CD4-positive, alpha-beta T cell (primary cell): ENCODE measurements at places on chromosomes 6 and 20.

- no peak for DNase-seq
These were observed 87.3 kb downstream of the TOX2 start for GRCh38 chr20:44001667-44002596.

GRCh38 chr6:113774127-113774825, 82.9 kb upstream of the MARCKS start:
- DNase-seq, result no peak

DNA sequence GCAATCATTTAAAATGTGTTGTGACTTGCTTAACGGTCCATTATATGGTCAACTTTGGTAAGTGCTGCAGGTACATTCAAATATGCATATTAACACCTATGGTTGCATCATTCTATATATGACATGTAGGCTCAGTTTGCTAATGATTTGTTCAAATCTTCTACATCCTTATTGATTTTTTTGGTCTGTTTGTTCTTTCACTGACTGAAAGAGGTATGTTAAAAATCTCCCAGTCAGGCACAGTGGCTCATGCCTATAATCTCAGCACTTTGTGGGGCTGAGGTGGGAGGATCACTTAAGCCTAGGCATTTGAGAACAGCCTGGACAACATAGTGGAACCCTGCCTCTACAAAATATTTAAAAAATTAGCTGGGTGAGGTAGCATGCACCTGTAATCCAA, 29.2 kb downstream of the PIGU start:
- no peak for DNase-seq

DNA sequence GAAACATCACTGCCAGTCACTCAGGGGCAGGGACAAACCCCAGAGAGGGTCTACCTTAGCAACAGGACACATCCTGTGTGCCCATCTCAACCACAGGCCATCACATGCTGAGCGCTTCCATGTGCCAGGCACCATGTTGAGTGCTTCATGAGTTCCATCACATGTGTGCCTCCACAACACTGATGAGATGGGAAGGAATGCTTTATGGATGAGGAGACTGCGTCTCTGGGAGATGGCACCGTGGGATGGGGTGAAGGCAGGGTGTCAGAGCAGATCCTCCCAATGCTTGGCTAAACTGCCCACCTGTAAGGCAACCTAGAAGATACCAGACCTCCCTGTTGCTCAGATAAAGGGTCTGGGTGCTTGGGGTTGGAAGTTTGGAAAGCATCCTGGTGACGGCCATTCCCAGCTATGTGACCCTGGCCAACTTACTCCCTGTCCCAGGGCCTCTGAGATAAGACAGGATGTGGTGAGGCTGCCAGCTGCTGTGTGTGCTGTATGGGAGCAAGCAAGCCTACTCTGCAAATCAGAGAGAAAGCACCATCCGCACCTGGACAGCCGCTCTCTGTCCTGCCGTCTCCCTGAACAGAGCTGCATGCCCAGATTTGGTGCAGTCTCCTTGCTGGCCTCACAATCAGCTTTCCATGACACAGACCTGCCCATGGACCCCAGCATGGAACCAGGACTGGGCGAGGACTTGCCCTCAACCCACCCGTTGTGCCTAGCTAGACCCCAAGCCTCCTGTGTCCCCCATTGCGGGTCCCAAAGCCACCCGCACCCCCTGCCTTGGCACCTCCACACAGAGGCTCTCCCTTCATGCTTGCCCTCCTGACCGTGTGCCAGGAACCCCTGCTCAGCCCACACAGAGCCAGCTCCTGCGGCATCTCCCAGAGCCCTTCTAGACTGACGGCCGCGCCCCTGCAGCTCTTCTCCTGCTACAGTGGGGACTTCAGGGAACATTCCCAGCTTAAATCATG, 143.7 kb downstream of the SYNDIG1 start:
- no peak for DNase-seq

DNA sequence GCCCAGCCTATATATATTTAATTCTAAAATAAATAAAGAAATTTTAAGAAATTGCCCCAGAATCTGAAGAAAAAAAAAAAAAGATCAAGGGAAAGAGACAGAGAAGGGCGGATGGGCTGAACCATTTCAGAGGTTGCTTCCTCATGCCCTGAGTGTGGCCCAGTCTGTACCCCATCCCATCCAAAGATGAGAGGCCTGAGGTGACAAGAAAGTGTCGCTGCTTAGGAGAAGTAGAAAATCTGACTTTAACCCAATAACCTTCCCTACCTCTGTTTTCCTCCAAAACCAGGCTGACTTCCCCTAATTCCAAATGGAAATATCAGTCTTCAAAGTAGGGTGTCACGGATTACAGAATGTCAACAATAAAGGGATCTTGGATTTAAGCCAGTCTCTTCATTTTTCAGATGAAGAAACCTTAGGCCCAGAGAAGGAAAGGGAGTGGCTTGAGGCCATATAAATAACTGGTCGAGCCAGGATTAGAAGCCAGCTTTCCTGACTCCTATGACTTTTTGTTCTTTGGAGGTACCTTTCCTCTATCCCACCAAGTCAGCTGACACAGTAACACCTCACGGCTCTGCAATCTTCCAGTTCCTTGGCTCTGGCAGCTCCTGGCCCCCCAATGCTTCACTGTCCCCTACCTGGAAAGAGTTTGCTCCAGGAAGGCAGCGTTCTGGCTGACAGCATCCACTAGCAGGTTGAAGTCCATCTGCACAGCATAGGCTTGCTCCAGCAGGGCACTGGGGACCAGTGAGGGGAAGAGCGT, 10.1 kb downstream of the GSS start:
- DNase-seq, result no peak

- no peak for DNase-seq
These were observed 19.3 kb downstream of the FGD2 start for GRCh38 chr6:37024656-37025337.

- DNase-seq, result no peak
These were observed 74.3 kb downstream of the RALGAPA2 start for GRCh38 chr20:20637998-20638725.

- DNase-seq, result no peak
These were observed 365.2 kb upstream of the JARID2 start for GRCh38 chr6:14880677-14881076.

DNA sequence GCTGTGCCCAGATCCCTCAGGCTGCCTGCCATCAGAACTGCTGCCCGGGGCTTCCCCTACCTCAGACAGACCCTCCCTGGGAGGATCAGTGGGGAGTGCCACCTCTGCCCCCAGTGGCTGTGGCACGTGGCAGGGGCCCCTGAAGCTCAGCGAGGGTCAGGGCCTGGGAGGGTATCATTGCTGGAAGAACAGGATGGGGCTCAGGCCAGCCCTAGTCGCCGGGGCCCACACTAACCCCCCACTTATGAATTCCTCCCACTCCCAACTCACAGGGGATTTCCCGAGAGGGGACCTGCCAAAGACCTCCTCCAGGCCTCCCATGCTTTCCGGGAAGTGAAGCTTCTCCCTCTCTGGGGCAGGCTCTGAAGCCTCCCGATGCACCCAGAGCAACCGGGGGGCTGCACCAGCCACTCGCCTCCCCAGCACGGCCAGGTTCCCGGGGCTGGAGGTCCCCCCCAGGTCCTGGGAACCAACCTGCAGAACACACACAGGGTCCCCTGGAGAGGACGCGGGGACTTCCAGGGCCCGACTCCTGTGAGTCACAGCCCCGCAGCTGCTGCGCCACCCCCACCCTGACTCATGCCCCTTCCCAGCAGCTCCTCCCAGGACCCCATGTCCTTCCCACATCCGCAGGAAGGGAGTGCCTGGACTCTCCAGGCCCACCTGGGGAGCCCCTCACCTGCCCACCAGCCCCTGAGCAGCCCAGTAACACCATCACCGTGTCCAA, 2.5 kb downstream of the TNFRSF6B start:
- no peak for DNase-seq

DNA sequence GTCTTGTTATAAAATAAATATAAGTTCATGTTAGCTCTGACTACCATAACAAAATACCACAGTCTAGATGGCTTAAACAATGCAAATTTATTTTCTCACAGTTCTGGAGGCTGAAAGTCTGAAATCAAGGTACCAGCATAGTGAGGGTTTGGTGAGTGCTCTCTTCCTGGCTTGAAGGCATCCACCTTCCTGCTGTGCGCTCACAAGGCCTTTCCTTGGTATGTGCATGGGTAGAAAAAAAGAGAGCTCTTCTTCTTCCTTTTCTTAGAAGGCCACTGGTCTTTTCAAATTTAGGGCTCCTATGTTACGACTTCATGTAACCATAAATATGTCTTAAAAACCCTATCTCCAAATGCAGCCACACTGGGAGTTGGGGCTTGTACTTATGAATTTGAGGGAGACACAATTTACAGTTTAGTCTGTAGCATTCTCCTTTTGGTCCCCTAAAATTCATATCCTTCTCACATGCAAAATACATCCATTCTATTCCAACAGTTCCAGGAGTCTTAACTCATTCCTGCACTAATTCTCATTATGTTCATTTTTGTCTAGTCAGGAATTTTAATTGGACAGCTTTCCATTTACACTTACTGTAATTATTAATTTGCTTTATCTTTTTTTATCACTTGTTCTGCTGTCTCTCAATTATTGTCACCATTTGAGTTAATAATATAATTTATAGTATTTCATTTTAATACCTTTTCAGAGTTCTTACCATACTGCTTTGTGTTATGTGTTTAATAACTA, 381.9 kb upstream of the EPHA7 start:
- no peak for DNase-seq

- DNase-seq, result no peak
These were observed 47.4 kb downstream of the GMDS start for GRCh38 chr6:2197984-2198383.

DNA sequence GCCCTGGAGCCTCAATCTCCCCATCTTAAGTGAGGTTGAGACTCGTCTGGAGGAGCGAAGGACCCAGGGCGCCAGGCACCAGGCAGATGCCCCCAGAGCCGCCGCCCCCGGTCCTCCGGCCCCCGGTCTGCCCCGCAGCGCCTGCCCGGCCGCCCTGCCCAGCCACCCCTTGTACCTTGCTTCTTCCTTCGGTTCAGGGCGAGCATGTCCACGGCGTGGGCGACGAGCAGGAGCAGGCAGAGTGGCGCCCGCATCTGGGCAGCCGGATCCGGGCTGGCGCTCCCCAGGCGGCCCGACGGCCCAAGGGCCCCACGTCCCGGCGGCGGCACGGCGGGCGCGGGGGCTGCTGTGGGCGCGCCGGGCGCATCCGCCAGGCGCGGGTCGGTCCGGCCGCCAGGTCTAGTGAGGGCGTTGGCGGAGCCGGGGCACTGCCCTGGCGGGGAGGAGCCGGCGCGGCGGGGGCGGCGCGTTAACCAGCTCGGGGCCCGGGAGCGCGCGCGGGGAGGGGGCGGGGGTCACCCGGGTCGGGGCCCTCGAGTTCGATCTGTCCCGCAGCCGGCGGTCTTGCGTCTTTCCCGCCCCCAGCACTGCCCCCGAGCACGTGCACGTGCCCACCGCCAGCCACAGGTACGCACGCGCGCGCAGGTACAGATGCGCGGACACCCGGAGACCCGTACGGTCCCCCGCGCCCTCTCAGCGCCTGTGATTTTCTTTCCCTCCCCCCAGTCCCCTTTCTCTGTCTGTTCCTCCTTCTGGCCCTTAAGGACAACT, at the start of gene RSPO4:
Gene RSPO4 (minus strand): TSS at position 401 of the 771 bp plus-strand sequence. CDS start 147 bp downstream, at position 254.
- DNase-seq, result no peak

- no peak for DNase-seq
These were observed 32.7 kb downstream of the TOX2 start for GRCh38 chr20:43947316-43947710.

DNA sequence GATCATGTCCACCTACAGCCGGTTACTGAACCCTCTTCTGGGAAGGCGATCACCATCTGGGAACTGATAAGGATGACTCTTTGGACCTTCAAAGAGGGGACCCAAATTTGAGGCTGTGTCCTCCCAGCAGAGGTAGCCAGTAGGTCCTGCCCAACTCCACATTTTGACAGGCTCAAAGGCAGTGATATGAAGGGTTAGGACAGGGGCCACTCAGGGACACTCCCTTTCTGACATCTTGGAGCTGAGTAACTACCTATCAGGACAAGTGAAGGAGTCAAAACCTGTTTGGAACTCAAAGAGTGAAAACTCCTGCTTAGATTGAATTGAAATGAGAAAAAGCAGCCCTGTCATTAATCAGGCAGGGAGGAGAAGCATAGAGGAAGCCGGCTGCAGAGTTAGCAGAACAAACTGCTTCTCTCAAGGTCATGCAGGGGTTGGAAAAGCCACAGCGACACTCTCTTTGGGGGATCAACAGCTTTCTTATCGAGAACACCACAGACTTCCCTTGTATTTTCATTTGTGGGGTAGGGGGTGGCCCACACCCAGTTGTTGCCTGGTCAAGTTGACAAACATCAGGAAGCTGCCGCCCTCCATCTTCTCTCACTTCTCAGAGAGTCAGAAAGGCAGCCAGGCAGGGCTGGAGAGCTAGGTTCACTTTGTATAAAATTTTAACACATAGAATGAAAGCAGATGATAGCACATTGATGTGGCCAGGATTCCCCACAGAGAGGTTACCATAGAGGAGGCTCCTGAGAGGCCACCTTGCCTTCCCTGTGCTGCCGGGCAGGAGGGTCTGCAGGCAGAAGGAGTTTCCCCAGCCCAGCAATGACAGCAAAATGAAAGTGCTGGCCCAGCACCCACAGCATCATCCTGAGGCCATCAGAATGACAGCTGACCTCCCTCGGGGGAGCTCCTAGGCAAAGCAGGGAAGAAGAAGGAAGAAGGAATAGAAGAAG, 47.6 kb downstream of the AGPAT4 start:
- peak; percentile 4 for DNase-seq

- peak; percentile 85 for DNase-seq
These were observed 38.1 kb upstream of the HLA-E start for GRCh38 chr6:30450909-30451841.

DNA sequence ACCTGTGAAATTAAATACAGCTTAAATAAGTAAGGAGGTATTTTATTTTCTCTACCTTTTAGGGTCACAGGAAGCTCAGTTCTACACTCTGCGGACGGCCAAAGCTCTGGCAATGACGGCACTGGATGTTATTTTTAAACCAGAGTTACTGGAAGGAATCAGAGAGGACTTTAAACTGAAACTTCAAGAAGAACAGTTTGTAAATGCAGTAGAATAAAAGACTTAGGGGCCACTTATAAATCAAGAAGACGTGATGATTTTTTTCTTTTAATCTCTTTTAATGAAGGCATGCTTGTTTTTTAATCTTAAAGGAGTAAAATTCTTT, 16.2 kb downstream of the PM20D2 start:
- DNase-seq, result no peak

GRCh38 chr20:41180599-41181333, 43.4 kb downstream of the PLCG1 start:
- no peak for DNase-seq

GRCh38 chr6:77264970-77265369, 198.3 kb downstream of the HTR1B start:
- DNase-seq, result no peak

- no peak for DNase-seq
These were observed 246.7 kb downstream of the ALDH8A1 start for GRCh38 chr6:134703206-134703605.

GRCh38 chr20:51766994-51767866, 960 bp downstream of the ATP9A start:
- no peak for DNase-seq

- DNase-seq, result no peak
These were observed 66.5 kb downstream of the LRFN2 start for GRCh38 chr6:40520678-40521077.

GRCh38 chr6:111521497-111522270, 38.7 kb upstream of the REV3L start:
- DNase-seq, result no peak

DNA sequence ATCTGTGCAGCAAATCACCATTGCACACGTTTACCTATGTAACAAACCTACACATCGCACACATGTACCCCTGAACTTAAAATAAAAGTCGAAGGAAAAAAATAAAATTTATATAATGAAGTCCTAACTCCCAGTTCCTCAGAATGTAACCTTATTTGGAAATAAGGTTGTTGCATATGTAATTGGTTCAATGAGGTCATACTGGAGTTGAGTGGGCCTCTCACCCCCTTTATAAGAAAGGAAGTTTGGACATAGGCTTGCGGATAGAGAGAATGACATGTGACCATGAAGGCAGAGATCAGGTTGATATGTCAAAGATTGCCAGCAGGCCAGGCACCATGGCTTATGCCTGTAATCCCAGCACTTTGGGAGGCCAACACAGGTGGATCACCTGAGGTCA, 16.1 kb upstream of the ZBTB22 start:
- no peak for DNase-seq
